ENCODE measurements at places on chromosomes 7 and 10. TPM values are rescaled to one million over a fixed set of nuclear protein-coding genes. Genes with fewer than 3 reads are reported as not detected.

DNA sequence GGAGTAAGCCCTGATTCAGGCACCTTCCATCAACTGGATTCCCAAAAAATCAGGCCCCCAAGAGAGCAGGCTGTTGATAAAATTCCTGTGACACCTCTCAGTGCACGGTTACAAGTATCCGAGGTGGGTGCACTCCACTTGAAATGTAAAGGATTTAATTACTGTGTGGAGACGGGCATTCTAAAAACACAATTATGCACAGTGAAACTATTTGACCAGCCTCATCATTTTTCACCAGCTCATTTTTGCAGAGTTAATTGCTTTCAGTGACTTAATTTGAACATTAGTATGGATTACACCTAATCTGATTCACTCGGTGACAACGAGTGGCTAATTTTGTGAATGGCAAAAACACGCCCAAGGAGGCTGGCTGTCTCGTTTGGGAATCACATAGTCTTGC, 2.3 kb downstream of the FOXL3 start:
- no peak overlapping the region for H3K27ac ChIP-seq
- no peak for DNase-seq
- H3K36me3 ChIP-seq = no peaks in the 10 kb centered on the region
- H3K4me3 ChIP-seq = no peak overlapping the region
- peaks cover 15% of the 10 kb centered on the region for H3K4me1 ChIP-seq

GRCh38 chr10:30812018-30812851, 182.7 kb upstream of the LYZL2 start:
- H3K4me1 ChIP-seq = peaks cover 45% of the 10 kb centered on the region
- H3K27me3 ChIP-seq = no peaks in the 10 kb centered on the region
- H3K27ac ChIP-seq = peak overlapping the region; percentile 71
- H3K4me3 ChIP-seq = peak overlapping the region; percentile 13

DNA sequence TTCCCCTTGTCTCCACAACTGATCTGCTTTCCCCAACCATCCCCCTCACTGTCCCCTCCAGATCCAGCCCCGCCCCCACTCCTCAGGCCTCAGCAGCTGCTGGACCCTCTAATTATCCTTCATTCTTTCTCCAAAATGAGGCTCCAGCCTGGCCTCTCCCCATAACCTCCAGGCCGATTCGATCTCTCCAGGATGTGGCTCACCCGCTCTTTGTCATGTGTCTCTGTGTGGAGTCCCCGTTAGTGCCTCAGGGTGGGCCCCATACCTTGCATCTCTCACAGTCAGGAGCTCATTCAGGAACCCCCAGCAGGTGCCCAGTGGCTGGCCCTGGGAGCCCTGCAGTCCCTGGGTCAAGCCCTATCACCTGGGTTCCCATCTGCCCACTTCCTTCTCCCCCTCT, 1.3 kb downstream of the PILRA start:
- peaks cover 10% of the 10 kb centered on the region for H3K4me1 ChIP-seq
- no peaks in the 10 kb centered on the region for H3K27me3 ChIP-seq
- H3K27ac ChIP-seq = no peak overlapping the region

DNA sequence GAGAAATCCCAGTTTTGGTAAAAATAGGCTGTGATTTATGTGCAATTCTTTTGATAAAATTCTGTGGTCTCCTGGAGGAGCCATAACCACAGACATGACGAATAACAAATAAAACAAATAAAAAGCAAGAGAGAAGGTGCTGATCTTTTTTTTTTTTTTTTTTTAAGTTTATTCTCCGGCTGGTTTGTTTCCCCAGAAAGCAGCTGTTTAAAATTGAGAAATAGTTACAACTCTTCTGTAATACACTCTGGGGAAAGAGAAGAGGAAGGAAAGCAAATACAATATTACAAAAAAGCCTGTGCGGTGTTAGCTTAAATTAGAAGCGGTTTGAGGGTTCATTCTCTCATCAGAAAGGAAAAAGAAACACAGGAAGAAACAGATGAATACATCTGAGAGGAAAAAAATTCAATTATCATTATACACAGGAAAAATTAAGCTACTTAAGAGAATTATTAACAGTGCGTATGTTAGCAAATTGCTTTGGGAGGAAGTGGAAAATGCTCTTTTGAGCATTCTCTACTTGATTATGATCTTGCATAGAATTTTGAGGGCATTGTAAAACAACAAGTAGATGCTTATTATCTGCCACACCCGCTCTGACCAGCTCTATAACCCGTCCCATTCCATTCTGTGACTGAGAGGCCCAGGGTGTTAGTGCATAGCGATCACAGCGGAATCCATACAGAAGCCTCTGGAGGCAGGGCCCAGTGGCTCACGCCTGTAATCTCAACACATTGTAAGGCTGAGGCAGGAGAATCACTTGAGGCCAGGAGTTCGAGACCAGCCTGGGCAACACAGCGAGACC, 40.6 kb upstream of the WAC start:
- H3K27ac ChIP-seq = no peak overlapping the region
- no peak overlapping the region for H3K4me3 ChIP-seq
- no peaks in the 10 kb centered on the region for H3K36me3 ChIP-seq
- DNase-seq = no peak

Gene TWIST1
- 4.0 TPM for total RNA-seq

Gene COL1A2
- 124 TPM for total RNA-seq
